Stimulated activated CD4-positive, alpha-beta T cell treated with anti-CD3 and anti-CD28 coated beads, Interleukin-4, amount 100 ng/mL, for 4 hours (primary cell): ENCODE measurements at places on chromosomes 6 and 20.

GRCh38 chr6:15387118-15387517 is 141.2 kb downstream of the JARID2 start:
- DNase-seq, result no peak

GRCh38 chr20:32524829-32525501 is 60.2 kb downstream of the NOL4L start:
- DNase-seq, result no peak

- no peak for DNase-seq
These were observed 32.0 kb downstream of the TSPYL4 start for GRCh38 chr6:116221911-116222310.

DNA sequence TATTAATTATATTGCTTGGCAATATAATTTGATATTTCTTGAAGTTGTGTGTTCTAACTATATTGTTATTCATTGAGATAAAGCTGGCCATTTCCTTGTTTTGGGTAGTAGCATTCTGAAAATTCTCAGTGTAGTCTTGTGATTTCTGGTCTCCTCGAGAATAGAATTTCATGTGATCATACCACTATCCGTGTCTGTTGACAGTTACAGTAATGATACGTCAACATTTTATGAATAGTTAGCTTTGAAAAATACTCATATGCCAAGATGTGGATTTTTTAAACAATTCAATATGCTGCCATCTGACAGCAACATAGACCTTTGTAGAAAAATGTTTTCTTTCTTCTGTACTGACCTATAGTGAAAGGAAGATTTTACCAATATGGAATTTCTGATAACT is 723.7 kb upstream of the SLC35B3 start:
- DNase-seq, result no peak

GRCh38 chr6:128569732-128570679 is 49.6 kb upstream of the PTPRK start:
- no peak for DNase-seq

GRCh38 chr6:39416728-39417127 is 94.2 kb upstream of the KCNK16 start:
- no peak for DNase-seq

GRCh38 chr6:96156425-96156824 is 140.7 kb downstream of the FUT9 start:
- no peak for DNase-seq

DNA sequence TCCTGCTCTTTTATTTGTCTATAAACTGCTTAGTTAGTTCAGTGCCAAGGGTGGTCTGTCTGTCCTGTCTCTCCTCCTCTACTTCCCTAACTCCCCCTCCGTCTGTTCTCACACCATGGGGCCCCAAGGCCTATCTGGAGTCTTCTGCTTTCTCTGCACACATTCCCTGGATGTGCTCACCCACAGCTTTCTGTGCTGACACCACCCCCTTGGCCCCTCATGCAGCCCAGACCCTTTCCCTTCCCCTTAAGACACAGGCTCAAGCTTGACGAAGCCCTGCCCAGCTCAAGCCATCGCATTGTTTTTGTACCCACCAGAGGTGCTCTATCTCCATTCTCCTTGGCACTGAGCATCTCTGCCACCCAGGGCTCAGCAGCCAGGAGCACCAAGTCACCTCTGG is 78.1 kb upstream of the NNAT start:
- DNase-seq, result no peak

DNA sequence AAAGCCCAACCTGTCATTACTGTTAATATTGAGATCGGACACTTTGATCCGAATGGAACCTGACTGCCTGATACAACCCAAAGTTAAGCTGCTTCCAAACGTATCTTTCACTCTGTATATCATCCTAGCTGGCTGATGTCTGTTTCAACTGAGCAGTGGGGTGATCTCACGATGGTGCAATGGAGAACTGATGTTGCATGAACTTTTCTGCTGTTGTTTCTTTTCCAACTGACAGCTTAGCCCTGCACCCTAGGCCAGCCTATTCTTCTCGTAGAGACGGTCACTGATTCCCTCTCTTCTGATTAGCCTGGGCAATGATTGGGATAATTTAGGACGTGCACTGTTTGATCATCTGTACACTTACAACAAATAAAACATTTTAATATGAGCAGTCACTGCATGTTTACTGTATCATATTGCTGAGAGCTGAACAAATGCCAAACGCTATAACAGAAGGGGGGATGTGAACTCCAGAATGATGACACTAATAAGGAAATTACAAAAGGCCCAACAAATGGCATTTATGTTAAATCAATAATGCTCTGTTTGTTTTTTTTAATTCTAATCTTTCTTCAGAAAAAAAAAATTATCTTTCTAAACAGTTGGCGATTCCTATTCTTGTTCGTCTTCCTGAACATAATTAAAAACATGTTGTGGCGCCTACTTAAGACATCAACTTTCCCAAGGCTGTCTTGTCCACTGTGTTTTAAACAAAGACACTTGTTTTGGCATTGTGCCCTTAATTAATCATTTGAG is 184.8 kb downstream of the ZNF217 start:
- DNase-seq, result no peak

GRCh38 chr6:16163535-16164300 is 34.8 kb downstream of the MYLIP start:
- DNase-seq, result no peak

- DNase-seq, result no peak
These were observed 34.1 kb downstream of the TAF4 start for GRCh38 chr20:62031462-62032092.

GRCh38 chr6:113645576-113645970 is 211.6 kb upstream of the MARCKS start:
- no peak for DNase-seq

DNA sequence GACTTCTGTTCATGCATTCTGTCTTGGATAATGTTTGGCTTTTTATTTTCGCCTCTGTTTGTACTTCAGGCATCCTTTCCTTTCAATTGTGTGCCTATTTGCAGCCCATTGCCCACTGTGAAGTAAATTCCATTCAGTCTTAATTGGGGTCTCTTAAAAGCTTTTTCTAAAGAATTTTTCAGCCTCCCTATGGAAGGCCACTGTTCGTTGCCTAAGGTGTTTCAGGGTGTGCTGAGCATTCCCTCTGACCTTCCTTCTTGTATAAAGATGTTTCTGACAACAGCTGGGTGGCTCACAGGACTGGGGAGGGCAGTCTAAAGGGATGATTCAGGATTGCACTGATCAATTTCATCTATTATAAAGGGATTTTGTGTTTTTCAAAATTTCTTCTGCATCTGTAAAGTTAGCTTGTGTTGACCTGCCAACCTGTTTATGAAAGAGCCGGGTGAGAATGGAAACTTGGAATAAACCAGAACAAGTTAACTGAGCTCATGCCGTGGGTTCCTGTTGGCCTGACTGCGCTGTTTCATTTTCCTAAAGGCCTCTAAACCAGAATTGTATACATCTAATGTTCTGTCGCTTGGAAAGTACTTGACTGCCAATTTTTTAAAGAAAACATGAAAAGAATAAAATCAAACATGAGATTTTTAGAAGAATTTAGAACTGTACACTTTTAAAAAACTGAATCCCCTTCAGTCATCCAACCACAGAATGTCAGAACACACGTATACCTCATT is 14.3 kb downstream of the PHACTR2 start:
- no peak for DNase-seq

DNA sequence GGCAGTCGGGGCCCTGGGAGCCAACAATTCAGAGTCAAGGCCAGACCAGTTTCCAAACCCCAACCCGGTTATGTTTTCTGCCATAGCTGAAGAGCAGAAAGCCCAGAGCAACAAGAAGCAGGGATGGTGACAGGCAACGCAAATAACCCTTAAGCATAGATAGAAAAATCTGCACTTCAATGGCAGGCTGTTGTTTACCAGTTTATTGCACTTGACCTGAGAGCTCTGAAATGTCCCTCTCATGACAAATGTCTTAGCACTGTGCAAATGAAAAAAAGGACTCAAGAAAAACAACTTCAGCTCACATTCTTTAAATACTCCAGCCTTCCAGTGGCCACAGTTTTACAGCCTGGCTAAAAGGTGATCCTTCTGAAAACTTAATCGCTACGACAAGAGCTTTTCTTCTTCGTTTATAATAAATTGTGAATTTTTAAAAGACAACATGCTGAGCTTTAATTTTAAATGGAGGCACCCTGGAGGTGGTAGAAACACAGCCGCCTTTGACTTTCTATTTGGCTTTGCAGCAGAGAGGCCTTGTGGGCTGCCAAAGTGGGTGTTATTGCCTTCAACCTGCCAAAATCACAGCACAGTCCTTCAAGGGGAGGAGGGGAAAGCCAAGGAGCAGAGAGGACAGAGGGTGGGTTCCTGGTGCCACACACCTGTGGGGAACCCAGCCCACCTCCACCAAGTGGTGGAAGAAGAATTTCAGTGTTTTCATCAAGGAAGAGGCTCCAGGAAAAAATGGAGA is 289.5 kb upstream of the CDYL start:
- no peak for DNase-seq

DNA sequence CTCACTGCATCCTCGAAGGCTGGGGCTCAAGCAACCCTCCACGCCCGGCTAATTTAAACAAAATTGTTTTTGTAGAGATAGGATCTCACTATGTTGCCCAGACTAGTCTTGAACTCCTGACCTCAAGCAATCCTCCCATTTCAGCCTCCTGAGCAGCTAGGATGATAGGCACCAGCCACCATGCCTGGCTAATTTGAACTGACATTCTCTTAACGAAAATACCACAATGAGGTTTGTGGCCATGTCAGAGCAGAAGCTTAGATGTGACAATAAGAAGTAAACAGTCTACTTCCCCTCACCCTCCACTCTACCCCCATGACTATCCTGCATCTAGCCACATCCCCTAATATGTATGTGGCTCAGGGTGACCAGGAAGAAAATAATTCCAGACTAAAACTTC is 74.8 kb upstream of the PLCB4 start:
- DNase-seq, result no peak

GRCh38 chr20:62739581-62740285 is 31.1 kb downstream of the NTSR1 start:
- DNase-seq, result peak; percentile 22

GRCh38 chr6:84027340-84028181 is 6.0 kb upstream of the MRAP2 start:
- DNase-seq, result no peak

DNA sequence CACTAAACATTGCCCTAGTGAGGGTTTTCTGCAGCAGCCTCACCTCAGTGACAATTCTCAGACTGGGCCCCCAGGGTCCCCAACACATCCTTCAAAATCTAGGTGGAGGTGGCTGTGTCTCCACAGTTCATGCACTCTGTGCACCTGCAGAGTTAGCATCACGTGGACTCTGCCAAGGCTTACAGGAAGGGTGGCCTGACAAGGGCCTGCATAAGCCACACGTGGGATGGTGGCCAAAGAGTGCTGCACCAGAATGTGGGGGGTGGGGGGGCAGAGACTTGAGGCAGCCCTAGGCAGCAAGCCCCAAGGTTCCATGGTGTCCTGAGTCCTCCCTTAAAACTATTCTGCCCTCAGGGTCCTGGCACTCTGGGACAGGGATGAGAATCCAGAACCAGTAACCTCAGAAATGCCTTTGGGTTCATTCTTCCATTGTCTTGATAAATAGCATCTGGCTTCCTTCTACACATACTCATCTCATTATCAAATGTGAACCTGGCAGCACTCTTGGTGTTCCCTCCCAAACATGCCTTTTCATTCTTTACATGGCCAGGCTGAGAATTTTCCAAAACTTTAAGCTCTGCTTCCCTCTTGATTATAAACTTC is 1.6 kb upstream of the SERPINB1 start:
- DNase-seq, result no peak

DNA sequence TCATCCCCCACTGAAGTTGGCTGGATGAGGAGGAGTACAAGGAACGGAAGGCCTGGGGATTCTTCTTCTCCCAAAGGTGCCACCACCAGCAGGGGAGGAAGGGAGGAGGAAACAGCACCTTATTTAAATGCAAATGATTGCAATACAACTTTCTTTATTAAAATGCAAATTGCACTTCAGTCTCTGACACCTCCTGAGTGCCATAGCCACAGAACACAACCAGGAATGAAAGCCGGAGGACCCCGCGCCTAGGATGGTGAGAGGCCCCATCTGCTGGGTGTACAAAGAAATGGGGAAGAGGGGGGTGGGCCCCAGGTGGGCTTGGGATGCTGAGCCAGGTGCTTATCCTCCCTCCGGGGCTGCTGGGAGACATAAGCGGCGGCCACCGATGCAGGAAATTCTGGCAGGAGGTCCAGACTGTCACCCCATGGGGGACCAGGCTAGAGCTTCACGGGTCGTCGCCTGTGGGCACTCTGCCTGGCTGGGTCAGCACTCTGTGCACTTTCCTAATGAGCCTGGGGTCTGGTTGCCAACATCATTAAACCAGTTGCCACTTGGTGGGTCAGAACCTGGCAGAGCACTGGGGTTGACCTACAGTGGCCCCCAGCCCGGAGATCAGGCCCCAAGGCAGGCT is 154.2 kb upstream of the MLN start:
- DNase-seq, result no peak

DNA sequence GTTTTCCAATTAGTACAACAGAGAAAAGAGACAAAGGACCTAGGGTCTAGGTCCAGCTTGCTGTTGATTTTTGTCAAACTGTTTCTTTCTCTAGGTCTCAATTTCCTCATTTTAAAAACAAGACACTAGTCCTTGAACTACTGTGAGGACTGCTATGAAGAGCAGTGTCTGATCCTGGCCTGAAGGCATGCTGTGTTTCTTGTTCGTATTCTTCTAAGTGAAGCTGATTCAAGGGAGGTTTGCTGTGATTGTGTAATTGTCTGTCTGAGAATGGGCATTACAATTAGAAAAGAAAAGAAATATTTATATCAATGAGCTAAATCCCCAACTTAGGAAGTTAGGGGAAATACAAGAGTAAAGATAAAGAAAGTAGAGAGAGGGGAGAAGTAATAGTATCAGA is 228.2 kb upstream of the SUPT3H start:
- DNase-seq, result no peak

DNA sequence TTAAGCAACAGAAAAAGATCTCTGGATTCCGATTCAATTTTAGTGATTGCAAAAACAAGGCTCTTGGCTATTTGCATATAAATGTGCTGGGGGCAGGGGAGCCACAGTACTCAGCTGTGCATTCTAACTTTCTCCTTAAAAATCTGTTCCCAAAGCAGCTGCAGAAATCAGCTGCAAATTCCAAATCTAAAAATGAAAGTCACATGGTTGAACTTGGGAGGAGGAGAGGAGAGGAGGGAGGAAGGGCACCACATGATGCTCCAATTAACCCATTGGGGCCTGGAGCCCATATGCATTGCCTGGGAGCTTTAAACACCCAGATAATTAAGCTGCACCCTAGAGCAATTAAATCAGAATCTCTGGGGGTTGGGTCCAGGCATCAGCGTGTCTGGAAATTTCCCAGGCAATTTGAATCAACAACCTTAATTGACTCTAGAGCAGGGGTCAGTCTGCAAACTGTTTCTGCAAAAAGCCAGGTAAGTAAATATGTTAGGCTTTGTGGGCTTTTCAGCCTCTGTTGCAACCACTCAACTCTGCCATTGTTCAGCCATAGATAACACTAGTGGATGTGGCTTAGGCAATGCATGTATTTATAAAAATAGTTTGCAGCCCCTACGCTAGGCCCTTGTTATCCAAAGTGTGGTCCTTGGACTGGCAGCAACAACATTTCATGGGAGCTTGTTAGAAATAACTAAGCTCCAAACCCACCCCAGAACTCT is 508.1 kb downstream of the KIF16B start:
- DNase-seq, result no peak

- no peak for DNase-seq
These were observed 124.3 kb upstream of the SOX4 start for GRCh38 chr6:21469213-21469612.

GRCh38 chr20:40265825-40266533 is 423.1 kb downstream of the MAFB start:
- no peak for DNase-seq
